Right lobe of liver (tissue), 6 donors: ENCODE measurements at places on chromosomes 16 and 17. TPM values are rescaled to one million over a fixed set of nuclear protein-coding genes. Genes with fewer than 3 reads are reported as not detected.

DNA sequence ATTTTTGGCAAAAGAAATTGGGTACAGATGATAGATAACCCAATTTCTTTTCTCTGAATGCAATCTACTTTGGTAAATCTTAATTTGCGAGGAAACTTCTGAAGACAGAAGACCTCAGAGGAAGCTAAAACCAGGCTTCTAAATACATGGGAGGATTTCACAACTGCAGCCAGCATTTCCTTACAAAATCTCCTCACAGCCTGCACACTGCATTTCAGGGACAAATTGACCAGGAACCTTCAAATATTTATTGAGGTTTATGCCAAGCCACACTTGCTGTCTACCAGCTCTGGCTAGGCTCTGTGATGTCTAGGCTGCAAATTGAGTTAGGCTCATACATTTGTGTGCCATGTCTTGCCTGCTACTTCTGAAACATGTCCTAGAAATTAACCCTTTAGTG, 167.3 kb upstream of the CDH5 start:
- H3K4me3 ChIP-seq, result no peak overlapping the region
- no peaks in the 10 kb centered on the region for H3K27me3 ChIP-seq
- no peak overlapping the region for H3K27ac ChIP-seq

DNA sequence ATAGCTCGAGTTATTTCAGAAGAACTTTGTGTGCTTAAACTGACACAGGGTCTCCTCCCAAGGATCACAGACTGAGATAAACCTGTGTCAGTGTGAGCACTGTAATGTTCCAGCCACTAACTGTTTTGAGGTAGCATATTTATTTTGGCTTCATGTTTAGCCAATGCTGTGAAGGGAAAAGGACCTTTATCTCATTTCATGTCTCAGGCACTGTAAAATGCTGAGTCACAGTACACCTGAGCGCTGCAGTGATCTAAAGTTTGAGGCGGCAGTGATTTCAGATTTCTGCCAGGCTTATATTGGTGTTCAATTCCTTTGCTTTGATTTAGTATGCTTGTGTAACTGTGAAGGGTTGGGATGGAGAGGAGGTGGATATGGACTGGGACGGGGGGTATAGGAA, 3.1 kb upstream of the DNAJA2 start:
- H3K4me3 ChIP-seq, result no peak overlapping the region
- no peaks in the 10 kb centered on the region for H3K36me3 ChIP-seq
- H3K27me3 ChIP-seq, result no peaks in the 10 kb centered on the region

STX4 gene
- 23.5 TPM for total RNA-seq

GRCh38 chr17:41492771-41493170, 3.1 kb upstream of the KRT36 start:
- H3K4me1 ChIP-seq, result no peaks in the 10 kb centered on the region
- no peak for DNase-seq
- H3K4me3 ChIP-seq, result no peak overlapping the region
- no peaks in the 10 kb centered on the region for H3K27me3 ChIP-seq
- H3K36me3 ChIP-seq, result no peaks in the 10 kb centered on the region

- no peak overlapping the region for H3K4me3 ChIP-seq
- no peaks in the 10 kb centered on the region for H3K4me1 ChIP-seq
- no peak for DNase-seq
Observed at GRCh38 chr17:82346342-82347300, 12.4 kb upstream of the TEX19 start.

NFE2L1 gene
- total RNA-seq, result 123 TPM

DNA sequence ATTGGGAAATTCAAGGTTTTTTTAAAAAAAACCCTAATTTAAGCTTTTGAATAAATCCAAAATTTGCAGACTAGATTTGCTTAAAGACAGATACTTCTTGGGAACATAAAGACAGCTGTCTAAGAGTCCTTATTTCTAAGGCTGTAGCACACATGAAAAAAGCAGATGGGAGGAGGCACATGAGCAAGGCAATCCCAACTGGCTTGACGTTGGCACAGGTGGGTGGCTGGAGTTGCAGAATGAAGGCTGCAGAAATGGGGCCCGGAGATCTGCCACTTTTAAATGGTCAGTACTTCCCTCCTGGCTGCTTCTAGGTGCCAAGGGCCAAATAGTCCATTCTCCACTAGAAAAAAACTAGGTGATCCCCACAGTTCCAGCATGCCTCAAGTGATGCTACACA, 4.4 kb downstream of the KIAA0753 start:
- H3K27me3 ChIP-seq, result no peaks in the 10 kb centered on the region
- no peak overlapping the region for H3K27ac ChIP-seq
- DNase-seq, result no peak
- H3K4me1 ChIP-seq, result no peaks in the 10 kb centered on the region
- H3K36me3 ChIP-seq, result peaks cover 2% of the 10 kb centered on the region
